RWPE2 (cell line): ENCODE measurements at places on chromosomes 2 and 18.

- DNase-seq: no peak
Observed at GRCh38 chr18:30088238-30089015, 954.1 kb downstream of the DSC3 start.

DNA sequence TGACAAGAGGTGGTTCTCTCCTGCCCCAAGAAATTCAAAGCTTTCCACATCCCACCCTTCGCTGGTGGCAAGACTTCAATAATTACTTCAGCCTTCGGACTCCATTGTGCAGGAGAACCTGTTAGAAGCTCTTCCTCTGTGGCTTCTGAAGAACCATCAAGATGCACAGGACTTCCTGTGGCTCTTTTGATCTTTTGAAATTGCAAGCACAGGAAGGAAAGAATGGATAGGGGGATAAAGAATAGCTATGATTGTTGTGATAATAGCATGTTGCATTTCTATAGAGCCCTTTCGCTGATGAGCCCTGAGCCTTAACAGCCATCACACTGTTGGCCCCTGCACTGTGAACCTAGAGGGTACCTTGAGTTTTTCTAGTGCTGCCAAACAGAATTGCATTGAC is 7.4 kb downstream of the EPAS1 start:
- DNase-seq: no peak

DNA sequence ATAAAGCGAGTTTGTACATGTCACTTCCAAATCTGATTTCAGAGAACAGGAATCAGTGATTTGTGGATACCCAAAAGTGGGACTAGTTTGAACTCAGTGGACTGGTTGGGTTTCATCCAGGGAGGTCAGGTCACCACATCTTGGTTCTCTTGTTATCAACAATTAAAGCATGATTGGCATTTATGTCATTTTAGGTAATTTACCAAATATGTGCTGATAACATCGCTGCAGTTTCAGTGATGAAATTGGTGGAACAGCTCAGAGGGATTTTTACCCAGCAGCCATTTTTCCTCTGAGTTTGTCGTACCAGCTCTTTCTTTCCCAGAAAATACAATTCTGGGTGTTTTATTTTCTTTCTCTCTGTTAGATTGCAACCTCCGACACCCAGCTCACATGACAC is 33.4 kb downstream of the TMEM18 start:
- DNase-seq: no peak

DNA sequence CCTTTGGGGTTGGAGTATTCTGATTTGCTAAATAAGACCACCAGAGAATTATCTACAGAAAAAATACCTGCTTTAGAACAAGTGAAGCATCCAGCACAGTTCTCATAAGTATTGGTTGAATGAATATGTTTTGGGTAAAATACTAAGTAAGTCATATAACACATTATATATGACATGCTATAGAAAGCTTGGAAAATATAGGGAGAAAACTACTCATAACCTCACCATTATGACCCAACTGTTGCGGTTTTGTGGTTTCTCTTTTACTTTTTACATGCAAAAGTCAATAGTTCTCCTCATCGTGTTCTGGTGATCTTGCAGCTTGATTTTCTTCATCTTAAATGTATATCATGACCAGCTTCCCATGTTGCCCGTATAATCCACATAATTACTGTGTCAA is 66.2 kb downstream of the DIPK1C start:
- DNase-seq: no peak

- DNase-seq: no peak
Observed at GRCh38 chr2:178828486-178828881, 21.3 kb upstream of the TTN start.

- no peak for DNase-seq
Observed at GRCh38 chr2:25131567-25132298, 36.6 kb downstream of the POMC start.

DNA sequence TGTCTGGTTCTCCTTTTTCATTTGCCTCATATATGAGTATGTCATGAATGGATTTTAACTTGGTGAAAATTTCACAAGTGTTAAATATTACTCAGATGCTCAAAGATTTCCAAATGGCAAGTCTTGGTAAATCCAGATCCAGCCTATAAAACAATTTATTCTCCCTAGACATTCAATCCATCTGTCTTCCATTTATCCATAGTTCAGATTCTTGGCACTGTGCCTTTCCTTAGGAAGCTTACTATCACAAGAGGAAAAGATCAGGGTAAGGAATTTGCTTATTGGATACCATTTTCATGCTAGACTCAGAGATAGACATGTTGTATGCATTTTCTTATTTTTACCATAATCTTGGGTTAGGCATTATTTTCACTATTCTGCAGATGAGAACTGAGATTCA is 72.5 kb upstream of the LRRTM1 start:
- DNase-seq: no peak

DNA sequence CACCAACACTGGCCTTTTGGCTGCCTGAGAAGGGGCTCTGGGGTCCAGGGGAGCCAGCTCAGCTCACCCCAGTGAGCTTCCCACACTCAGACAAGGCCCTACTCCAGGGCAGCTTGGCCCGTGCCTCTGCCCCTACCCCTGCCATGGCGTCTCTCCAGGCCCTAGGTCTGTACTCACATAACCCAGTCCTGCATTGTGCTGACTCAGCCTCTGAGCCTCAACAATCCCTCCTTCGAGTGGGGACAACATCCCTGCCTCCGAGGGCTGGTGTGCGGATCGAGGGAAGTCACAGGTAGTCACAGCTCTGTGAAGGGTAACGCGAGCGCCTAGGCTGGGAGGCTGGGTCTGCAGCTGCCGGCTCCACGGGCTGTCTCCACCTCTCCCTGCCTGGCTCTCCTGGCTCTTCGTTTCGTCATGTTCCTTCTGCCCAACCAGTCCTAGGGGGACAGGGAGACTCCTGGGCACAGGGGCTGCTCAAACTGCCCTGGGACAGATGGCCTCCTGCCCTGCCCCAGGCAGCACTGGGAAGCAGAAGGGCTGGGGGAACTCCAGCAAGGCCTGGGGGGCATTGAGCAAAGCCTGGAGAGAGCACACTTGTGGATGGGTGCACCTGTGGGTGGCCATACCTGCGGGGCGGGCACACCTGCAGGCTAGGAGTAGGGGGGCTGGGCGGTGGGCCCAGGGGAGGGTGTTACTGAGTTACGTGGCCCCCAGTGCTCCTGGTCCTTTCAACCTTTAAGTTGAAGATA is 74.6 kb downstream of the RRM2 start:
- no peak for DNase-seq

- DNase-seq: no peak
Observed at GRCh38 chr2:216475767-216476166, 22.9 kb upstream of the RPL37A start.

GRCh38 chr2:15582710-15583357 is 8.8 kb upstream of the DDX1 start:
- no peak for DNase-seq

DNA sequence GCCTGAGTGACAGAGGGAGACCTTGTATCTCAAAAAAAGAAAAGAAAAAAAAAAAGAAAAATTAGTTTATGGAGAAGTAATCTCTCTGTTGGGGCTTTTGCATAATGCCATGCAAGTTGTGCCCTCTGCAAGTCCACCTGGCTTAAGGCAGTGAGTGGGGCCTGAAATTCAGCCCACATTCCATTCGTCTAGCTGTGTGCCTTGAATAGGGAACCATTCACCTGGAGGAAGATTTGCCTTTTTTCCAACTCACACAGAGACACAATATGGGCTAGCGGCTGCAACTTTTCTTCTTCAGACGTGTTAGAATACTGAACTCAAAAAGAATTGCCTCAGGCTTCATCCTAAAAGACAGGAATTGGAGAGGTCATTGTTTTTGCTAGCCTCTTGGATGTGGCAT is 160.0 kb upstream of the STON1 start:
- no peak for DNase-seq

GRCh38 chr2:85987266-85988174 is 98.7 kb upstream of the ST3GAL5 start:
- DNase-seq: no peak

GRCh38 chr2:64594226-64594989 is 59.3 kb downstream of the SERTAD2 start:
- no peak for DNase-seq

GRCh38 chr18:8116341-8117005 is 492.8 kb upstream of the RAB12 start:
- no peak for DNase-seq

- DNase-seq: no peak
Observed at GRCh38 chr2:127347734-127348392, 39.9 kb downstream of the MAP3K2 start.

DNA sequence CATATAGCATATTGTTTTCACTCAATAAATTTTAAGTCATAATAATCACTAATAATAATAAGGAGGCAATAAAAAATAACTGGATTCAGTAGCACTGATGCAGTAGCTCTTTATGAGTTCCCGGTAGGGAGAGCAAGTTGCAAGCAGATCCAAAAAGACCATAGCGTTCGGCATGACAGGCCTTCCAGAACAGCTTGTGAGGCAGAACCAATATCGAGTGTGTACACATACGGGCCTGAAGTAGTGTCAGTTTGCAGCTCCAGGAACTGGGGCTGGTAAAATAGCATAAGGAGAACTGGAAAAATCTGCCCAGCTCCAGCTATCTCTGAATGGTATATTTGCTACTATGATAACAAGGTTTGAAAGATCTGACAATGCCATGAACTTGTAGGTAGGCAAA is 1607.8 kb upstream of the PIK3C3 start:
- DNase-seq: no peak

- no peak for DNase-seq
Observed at GRCh38 chr2:27290549-27290948, 8.3 kb downstream of the TRIM54 start.

DNA sequence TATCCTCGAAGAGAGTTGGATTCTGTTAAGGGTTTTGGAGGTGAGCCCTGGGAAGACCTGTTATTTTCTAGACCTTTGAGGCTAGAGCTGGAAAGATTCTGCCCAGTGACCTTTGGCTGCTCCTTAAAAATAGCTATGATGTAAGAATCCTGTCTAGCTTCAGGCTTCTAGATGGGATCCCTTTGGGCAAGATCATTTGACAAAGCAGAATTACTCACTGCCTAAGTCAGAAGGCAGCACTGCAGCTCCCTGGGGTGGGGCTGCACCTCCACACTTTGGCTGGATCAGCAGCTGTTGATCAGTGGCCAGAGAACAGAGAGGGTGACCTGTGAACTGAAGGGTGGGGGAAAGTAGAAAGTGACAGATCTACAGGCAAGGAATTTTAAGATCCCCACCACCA is 103.8 kb downstream of the ASAP2 start:
- no peak for DNase-seq

GRCh38 chr2:52416340-52416739 is 1351.3 kb upstream of the CHAC2 start:
- no peak for DNase-seq

GRCh38 chr2:75491129-75491753 is 69.5 kb downstream of the EVA1A start:
- no peak for DNase-seq

DNA sequence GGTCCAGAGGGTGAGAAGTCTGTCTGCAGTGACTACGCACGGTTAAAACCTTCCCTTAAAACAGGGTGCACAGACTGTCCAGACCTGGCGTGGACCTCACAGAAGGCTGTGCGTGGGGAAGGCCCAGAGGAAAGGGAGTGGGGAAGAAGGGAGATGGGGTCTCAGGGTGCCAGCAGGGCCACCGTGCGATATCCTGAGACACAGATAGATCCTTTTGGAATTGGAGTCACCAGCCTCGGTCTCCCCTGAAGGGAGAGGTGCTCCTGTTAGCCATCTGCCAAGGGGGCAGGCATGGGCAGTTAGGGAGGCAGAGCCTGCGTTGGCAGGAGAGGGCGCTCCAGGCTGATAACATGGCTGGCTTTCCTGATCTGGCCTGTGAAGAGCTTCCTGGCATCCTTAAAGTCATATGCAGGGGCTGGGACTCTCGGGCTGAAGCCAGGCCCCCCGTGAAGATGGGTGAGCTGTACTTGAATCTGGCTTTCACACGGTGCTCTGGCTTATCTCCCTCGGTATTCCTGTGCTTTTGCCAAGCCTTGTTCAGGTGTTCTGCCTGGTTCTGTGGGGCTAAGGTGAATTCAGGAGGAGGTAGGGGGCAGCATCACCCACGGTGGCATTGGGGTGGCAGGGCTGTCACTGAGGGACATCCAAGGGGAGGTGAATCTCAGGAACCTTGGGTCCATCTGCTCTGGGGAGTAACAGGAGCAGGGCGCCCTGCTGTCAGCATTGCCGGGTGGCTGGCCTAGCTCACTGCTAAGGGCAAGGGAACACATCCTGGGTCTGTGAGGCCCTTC is 107.2 kb upstream of the SMAD2 start:
- peak; percentile 24 for DNase-seq

GRCh38 chr2:26957041-26957440 is 13.4 kb upstream of the MAPRE3 start:
- DNase-seq: no peak

DNA sequence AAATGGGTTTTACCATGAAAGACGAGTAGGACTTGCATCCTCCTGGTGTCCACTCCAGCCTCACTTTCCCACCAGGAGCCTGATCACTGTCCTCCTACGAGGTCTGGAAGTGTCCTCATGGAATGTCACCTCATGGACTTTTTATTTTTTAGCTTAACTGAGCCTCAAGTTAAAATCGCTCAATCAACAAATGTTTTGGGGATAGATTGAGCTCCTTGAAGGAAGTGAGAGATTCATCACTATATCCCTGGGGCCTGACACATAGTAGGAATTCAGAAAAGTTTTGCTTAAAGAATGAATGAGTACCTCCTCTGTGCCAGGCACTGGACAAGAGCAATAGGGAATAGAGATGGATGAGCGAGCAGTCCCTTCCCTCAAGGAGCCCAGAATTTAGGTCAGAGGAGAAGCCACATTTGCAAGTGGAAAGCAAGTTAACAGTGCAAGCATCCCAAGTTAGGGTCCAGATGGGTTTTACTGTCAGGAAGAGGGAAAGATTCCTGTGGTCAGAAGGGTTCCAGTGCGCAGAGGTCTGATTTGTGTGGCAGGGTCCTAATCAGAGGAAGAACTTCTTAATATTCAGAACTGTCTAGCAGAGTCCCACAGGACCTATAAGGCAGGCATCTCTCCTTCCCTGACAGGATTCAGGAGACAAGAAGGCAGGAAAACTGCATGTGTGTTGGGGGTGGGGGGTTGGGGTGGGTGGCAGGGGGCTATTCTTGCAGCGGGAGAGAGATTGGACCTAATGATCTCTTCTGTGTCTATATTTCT is 67.0 kb downstream of the MYCN start:
- DNase-seq: no peak

GRCh38 chr2:30208453-30208852 is 22.9 kb upstream of the LBH start:
- no peak for DNase-seq

- DNase-seq: no peak
Observed at GRCh38 chr2:69624131-69624530, 19.4 kb downstream of the AAK1 start.

- DNase-seq: no peak
Observed at GRCh38 chr2:20050646-20051531, 539 bp downstream of the LAPTM4A start.

GRCh38 chr18:811182-811891 is 705 bp downstream of the YES1 start:
- DNase-seq: no peak

- DNase-seq: no peak
Observed at GRCh38 chr2:96832754-96833507, 10.9 kb downstream of the ANKRD23 start.
